Neuronal stem cell (in vitro differentiated cells): ENCODE measurements at places on chromosomes 1 and 21.

DNA sequence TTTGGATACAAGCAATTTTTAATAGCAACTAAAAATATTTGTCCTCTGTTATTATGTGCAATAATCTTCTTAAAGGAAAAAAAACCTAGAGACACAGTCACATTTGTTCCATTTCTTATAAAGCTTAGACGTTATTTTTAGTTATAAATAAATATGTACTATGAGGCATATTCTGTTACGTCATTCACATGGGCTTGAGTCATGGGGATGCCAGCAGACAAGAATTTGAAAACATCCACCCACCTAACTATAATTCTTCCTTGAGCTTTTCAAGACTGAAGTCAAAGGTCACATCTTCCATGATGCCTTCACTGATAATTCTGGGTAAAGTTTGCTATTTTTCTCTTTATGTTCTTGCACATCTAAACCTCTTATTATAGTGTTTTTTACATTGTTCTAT, 268.8 kb downstream of the KCTD3 start:
- H3K27ac ChIP-seq = no peak overlapping the region
- no peak overlapping the region for H3K4me3 ChIP-seq
- no peaks in the 10 kb centered on the region for H3K27me3 ChIP-seq

DNA sequence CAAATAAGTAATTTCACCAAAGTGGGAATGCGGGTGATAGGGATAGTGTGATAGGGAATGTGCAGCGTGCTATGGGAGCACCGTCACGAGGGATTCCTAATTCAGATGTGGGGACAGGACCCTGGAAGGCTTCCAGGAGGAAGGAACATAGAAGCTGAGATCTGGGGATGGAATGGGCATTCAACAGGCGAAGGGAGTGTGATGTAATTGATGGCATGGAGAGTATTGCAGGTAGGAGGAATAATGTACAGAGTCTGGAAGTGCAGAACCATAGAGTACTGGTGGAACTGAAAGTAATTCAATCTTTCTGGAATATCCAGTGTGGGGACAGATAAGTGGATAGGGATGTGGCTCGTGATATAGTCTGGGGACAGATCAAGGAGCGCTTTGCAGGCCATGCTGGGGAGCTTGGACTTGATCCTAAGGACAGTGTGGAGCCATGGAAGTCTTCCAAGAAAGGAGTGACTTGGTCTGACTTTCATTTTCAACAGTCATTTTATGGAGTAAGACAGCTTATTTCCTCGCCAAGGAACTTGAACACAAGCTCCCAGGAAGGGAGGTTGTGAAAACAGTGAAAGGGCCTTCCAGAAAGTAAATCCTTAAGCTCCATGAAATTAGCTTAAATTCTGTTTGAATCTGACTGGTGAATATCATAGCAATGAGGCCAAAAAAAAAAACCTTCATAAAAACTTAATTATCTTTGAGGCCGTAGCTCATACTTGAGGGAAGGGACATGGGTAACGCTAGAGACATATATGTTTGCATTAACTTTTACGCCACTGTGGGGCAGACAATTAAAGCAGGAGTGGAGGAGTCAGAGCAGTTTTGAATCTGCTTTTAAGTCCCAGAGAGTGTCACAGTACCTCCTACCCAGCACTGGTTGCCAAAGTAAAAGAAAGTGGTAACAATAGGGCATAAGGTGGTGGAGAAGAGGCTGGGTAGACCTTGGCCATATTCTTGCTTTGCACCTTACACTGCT, 55.8 kb downstream of the ROR1 start:
- H3K27me3 ChIP-seq = no peaks in the 10 kb centered on the region
- H3K36me3 ChIP-seq = no peaks in the 10 kb centered on the region
- H3K4me3 ChIP-seq = no peak overlapping the region
- DNase-seq = no peak
- H3K27ac ChIP-seq = no peak overlapping the region

DNA sequence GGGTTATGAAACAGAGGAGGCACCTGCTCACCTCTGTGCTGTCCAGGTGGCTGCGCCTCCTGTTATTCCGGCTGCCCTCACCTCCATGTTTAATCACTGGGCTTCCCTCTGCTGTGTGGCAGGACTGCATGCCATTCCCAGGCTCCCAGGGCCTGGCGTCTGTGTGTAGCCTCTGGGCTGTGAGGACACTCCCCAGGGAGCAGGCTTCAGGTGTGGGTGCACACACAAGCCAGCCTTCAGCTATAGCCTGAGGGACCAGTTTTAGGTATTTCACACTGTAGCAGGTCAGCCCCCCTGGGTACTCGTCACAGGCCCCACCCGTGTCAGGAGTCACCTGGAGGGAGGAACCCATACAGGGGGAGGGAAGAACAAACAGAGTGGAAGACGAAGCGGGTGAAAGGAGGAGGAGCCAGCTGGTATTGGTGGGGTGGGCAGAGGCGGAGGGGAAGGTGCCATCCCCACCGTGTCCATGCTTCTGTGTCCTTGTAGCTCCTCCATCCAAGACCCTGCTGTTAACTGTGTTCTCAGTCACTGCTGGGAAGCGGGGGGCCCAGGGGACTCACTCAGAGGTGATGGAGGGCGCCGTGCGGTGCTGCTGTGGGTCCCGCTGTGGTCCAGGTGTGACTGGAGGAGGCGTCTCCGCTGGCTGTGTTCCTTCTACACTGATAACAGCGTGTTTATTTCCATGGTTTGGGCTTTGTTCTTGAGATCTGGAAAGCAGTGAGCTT, 158.6 kb downstream of the PGBD5 start:
- H3K4me1 ChIP-seq = peaks cover 3% of the 10 kb centered on the region
- no peak overlapping the region for H3K27ac ChIP-seq
- H3K36me3 ChIP-seq = peaks cover 49% of the 10 kb centered on the region
- H3K4me3 ChIP-seq = no peak overlapping the region

DNA sequence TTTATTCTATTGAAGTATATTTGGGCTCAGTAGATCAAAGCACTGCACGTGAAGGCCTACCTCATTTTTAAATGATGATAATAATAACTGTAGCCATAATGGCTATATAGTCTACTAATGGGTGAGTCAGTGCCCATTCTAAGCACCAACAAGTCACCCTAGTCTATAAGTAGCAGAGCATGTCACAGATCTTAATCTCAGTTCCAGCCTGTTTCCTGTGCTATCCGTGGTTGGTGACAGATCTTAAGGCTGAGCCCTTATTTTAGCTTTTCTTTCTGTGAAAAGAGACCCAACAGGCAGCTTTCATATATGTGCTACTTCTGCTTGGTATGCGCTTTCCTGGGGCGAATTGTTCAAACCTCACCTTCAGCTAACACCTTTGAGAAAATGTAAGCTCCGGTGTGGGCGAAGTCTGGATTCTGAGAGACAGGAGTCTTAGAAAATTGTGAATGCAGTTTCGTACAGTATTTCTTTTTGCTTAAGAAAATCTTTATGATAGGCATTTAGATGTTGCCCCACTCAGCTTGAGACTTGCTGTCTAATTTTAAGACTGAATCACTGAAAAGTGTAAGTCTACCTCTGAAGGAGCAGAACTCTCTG, 59.6 kb downstream of the FMN2 start:
- H3K4me1 ChIP-seq = no peaks in the 10 kb centered on the region
- H3K4me3 ChIP-seq = no peak overlapping the region
- H3K27ac ChIP-seq = no peak overlapping the region

- no peaks in the 10 kb centered on the region for H3K4me1 ChIP-seq
- H3K4me3 ChIP-seq = no peak overlapping the region
- H3K27me3 ChIP-seq = no peaks in the 10 kb centered on the region
These were observed 195.2 kb downstream of the RHOU start for GRCh38 chr1:228930479-228930957.

GRCh38 chr1:184610876-184611595, 143.6 kb downstream of the EDEM3 start:
- peak overlapping the region; percentile 90 for H3K27ac ChIP-seq
- DNase-seq = peak; percentile 42
- H3K4me3 ChIP-seq = no peak overlapping the region
- no peaks in the 10 kb centered on the region for H3K4me1 ChIP-seq
- no peaks in the 10 kb centered on the region for H3K36me3 ChIP-seq
- H3K27me3 ChIP-seq = no peaks in the 10 kb centered on the region

GRCh38 chr1:20280341-20280740, 10.3 kb upstream of the VWA5B1 start:
- no peaks in the 10 kb centered on the region for H3K36me3 ChIP-seq
- H3K27ac ChIP-seq = no peak overlapping the region
- peaks cover 26% of the 10 kb centered on the region for H3K4me1 ChIP-seq

DNA sequence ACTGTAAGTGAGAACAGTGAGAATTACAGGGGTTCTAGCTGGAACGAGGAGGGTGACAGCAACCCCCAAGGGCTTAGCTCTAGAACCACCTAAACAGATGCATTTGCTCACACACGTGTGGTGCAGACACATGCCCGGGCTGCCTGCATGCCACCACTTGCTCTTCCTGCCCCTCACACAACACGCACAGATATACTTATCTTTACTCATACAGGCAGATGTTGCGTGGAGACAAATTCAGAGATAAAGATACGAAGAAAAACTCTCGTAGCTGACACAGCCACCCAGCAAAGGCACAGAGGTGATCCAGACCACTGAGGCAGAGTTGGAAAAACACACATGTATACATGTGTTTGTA, 13.5 kb downstream of the VANGL1 start:
- no peak overlapping the region for H3K4me3 ChIP-seq
- peaks cover 12% of the 10 kb centered on the region for H3K4me1 ChIP-seq
- DNase-seq = no peak
- H3K27me3 ChIP-seq = no peaks in the 10 kb centered on the region
- H3K36me3 ChIP-seq = no peaks in the 10 kb centered on the region

DNA sequence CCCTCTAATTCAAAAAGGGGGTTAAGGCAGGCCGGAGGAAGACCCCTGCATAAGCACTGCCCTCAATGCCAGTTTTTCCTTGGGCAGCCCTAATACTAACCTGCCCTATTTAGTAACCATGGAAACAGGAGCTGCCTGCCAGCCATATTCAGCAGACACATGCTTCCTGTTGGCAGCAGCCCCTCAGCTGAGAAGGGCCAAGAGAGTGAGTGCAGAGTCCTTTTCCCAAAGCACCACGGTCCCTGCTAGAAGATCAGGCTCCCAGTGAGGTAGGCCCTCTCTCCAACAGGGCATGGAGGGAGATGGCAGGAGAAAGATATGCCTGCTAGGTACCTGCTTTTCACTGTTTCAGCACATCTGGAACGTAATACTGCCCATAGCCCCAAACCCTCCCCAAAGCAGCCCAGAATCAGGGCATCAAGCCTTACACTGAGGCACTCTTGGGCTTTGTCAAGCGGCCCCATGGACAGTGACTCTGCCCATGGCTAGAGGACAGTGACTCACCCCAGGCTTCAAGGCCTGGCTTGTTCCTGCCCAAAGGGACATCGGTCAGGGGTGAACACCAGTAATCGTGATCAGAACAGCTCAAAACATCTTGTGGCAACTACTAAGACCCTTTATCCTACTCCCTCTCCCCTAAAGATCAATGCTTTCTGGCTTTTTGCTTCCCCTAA, 64.5 kb downstream of the BCAR3 start:
- no peaks in the 10 kb centered on the region for H3K36me3 ChIP-seq
- DNase-seq = no peak
- no peak overlapping the region for H3K4me3 ChIP-seq
- no peaks in the 10 kb centered on the region for H3K27me3 ChIP-seq
- peaks cover 40% of the 10 kb centered on the region for H3K4me1 ChIP-seq
- H3K27ac ChIP-seq = peak overlapping the region; percentile 34

GRCh38 chr1:93623875-93624274, 57.8 kb downstream of the BCAR3 start:
- peaks cover 2% of the 10 kb centered on the region for H3K36me3 ChIP-seq
- no peaks in the 10 kb centered on the region for H3K27me3 ChIP-seq
- DNase-seq = no peak
- no peak overlapping the region for H3K4me3 ChIP-seq
- peaks cover 15% of the 10 kb centered on the region for H3K4me1 ChIP-seq

GRCh38 chr1:175005085-175005783, 5.5 kb downstream of the CACYBP start:
- no peak overlapping the region for H3K27ac ChIP-seq
- no peak for DNase-seq
- H3K36me3 ChIP-seq = peaks cover 75% of the 10 kb centered on the region
- H3K4me3 ChIP-seq = no peak overlapping the region
- H3K27me3 ChIP-seq = no peaks in the 10 kb centered on the region
- H3K4me1 ChIP-seq = no peaks in the 10 kb centered on the region

- no peaks in the 10 kb centered on the region for H3K27me3 ChIP-seq
- DNase-seq = no peak
- no peak overlapping the region for H3K4me3 ChIP-seq
- no peak overlapping the region for H3K27ac ChIP-seq
- no peaks in the 10 kb centered on the region for H3K4me1 ChIP-seq
- H3K36me3 ChIP-seq = no peaks in the 10 kb centered on the region
These were observed 10.4 kb downstream of the STYXL2 start for GRCh38 chr1:167104256-167104633.

DNA sequence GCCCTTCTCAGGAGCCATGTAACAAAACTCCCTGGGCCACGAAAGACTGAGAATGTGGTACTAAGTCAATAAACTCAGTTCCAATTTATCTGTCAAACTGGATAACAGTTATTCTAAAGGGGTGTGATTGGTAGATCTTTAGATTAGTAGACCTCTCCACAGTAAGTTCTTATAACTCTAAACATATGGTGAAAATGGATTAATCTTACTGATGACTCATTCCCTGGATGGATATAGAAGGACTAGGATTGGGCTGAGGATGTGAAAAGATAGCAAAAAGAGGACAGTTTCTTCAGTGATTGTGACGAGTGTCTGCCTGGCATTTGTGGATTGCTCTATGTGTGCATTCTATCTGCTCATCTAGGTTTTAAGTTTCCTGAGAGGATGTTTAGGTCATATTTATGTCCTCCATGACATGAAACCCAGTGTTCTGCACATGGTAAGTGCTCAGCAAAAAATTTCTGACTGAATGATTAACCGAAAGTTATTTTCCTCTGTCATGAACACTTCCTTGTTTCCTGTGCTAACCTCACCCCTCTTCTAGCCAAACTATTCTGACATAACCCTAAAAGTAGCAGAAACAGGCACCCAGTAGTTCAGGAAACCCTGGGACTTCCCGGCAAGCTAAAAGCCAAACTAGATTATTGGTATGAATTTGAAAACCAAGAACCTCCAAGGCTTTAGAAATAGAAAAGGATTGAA, 397.5 kb upstream of the PLXNA2 start:
- H3K36me3 ChIP-seq = no peaks in the 10 kb centered on the region
- H3K4me3 ChIP-seq = no peak overlapping the region
- DNase-seq = no peak

GRCh38 chr21:43916076-43916475, 51.1 kb downstream of the AGPAT3 start:
- DNase-seq = no peak
- no peak overlapping the region for H3K27ac ChIP-seq
- H3K4me1 ChIP-seq = peaks cover 12% of the 10 kb centered on the region
- no peak overlapping the region for H3K4me3 ChIP-seq
- no peaks in the 10 kb centered on the region for H3K27me3 ChIP-seq
- no peaks in the 10 kb centered on the region for H3K36me3 ChIP-seq

GRCh38 chr21:26157801-26158200, 12.8 kb downstream of the APP start:
- no peaks in the 10 kb centered on the region for H3K36me3 ChIP-seq
- no peak overlapping the region for H3K4me3 ChIP-seq
- no peak overlapping the region for H3K27ac ChIP-seq
- H3K27me3 ChIP-seq = no peaks in the 10 kb centered on the region
- H3K4me1 ChIP-seq = no peaks in the 10 kb centered on the region

GRCh38 chr21:43719748-43720538, 1.0 kb downstream of the PDXK start:
- H3K4me3 ChIP-seq = peak overlapping the region; percentile 98
- H3K27ac ChIP-seq = no peak overlapping the region
- peaks cover 22% of the 10 kb centered on the region for H3K27me3 ChIP-seq
- DNase-seq = no peak
- H3K36me3 ChIP-seq = peaks cover 16% of the 10 kb centered on the region

GRCh38 chr1:40383488-40384412, 10.2 kb downstream of the SMAP2 start:
- no peak overlapping the region for H3K27ac ChIP-seq
- H3K36me3 ChIP-seq = no peaks in the 10 kb centered on the region
- no peak overlapping the region for H3K4me3 ChIP-seq
- DNase-seq = no peak
- peaks cover 2% of the 10 kb centered on the region for H3K4me1 ChIP-seq
- no peaks in the 10 kb centered on the region for H3K27me3 ChIP-seq
